ENCODE measurements at places on chromosomes 7 and 10.

DNA sequence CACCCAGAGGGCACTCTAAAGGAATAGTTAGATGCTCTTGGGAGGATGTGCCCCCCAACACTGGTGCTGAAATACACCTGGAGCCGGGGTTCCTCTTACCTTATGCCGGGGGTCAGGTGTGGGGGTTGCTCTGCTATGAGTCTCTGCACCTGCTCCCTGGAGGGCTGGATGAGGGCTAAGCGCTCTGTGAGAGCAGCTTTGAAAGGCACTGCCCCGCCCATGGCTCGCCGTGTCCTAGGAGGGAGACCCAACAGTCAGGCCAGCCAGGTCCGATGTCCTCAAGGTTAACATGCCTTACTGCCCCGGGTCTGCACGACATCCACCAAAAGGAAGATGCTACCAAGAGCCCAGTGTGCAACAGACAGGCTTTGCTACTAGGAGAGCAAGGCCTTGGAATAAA is 31.7 kb downstream of the PSPH start:
- DNase-seq, result no peak

DNA sequence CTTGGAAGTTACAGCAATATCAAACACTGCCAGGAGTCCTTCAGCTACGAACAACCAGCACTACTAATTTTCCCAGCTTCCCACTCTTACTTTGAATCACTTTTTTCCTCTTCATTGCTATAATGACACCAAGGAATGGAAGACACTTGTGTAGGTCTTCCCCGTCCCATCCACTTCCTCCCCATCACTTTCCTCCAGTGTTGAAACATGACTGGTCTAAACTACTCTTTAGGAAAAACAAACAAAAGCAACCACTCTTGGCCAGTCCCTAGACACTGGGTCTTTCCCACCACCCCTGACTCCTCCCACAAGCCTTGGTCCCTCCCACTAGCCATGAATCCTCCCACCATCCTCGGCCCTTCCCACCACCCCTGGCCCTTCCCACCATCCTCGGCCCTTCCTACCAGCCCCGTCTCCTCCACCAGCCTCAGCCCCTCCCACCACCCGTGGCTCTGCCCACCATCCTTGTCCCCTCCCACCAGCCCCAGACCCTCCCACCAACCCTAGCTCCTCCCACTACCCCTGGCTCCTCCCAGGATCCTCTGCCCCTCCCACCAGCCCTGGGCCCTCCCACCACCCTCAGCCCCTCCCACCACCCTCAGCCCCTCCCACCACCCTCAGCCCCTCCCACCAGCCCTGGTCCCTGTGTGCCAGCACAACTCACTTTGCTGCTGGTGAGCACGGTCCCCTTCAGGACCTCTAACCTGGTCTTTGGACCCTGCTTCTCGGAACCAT is 68.5 kb downstream of the CXCL12 start:
- no peak for DNase-seq

GRCh38 chr10:21929070-21929469 is 74.5 kb downstream of the DNAJC1 start:
- no peak for DNase-seq

DNA sequence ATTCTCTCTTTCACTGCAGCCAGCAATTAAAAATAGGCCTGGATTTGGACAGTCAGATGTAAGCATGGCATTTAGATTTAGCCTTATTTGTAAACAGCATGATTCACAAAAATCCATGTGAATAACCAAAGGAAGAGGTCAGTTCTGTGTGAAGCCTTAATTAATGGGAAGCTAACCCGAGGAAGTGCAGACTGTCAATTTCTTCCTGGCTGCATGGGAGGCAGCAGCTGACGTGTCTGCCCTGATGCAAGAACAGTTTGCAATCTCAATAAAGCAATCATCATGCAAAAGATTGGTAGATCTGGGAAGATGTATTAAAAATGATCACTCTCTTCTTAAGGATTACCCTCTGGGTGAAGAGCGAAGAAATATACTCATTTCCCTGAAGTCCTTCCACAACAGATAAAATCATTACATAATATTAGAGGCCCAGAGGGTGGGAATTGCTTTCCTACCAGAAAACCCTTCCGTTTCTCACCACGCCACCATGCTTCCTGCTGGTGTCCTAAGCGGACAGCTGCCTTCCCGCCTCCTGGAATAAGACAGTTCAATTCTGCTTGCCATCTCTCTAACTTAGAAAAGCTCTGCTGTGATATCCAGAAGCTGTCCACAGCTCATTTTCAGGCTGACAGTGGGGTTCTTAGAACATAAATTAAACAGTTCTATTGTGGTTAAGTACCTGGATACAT is 526.7 kb upstream of the NRP1 start:
- DNase-seq, result no peak

- no peak for DNase-seq
Observed at GRCh38 chr7:24829787-24830186, 72.5 kb upstream of the GSDME start.

GRCh38 chr10:132503581-132504421 is 33.8 kb upstream of the INPP5A start:
- DNase-seq, result no peak

DNA sequence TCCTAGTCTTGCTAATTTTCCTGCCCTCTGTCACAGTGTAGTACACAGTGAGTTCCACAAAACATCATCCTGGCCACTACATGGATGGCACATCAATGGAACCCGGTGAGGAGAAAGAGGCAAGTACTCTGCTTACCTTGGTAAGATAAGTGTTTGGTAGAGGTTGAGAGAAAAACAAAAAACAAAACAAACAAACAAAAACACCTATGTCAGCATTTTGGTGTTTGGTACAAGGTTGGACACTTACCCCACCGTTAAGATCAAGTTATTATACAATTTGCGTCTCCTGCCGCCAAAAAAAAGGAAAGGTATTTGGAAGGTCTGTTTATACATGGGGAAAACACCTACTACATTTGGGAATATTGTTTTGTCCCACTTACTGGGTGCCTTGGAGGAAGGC is 72.7 kb downstream of the ZNF248 start:
- no peak for DNase-seq

- no peak for DNase-seq
Observed at GRCh38 chr7:45126201-45126600, 14.7 kb upstream of the TBRG4 start.

DNA sequence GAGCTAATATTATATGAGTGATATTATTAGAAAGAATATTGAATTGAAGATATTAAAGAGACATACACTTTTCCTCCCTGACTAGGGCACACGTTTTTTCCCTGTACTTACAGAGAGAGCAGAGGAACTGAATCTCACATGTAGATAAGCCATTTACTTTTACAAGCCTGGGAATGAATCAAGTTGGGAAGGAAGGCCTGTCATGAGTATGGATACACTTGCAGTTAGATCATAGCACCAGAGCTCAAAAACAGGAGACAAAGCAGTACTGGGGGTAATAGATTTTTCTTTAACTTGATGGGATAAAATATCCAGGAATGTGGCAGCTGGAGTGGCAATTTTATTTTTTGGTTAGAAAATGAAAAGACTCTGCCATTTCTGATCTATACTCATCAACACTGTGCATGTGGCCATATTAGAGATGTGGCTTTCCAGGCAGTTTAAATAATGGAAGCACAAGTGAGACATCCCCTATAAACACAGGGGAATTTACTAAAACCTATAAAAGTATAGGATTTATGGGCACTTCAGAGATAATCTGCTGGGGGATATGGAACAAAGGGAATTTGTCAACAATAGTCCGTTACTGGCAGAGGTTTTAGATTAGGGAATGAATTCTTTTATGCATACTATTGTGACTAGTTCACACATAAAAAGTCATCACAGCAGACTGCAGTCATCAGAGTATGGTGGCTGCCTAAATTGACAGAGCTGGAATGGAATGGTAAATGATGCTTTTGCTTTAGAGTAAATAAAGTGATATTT is 657.7 kb upstream of the MBL2 start:
- no peak for DNase-seq

DNA sequence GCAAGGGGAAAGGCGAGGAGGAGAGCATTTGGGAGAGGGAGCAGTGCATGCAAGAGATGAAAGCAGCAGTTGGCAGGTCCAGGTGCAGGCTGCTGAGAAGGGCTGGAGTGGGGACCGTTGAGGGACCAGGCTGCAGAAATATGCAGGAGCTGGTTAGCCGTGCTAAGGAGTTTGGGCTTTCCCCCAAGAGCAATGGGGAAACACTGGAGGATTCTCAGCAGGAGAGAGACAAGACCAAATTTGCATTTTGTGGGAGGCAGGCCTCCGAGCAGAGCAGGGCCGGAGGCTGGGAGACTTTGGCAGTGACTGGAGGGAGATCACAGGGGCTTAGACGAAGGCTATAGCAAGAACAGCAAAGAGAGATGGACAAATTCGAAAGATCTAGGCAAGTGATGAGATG is 11.8 kb downstream of the BTBD16 start:
- DNase-seq, result no peak

DNA sequence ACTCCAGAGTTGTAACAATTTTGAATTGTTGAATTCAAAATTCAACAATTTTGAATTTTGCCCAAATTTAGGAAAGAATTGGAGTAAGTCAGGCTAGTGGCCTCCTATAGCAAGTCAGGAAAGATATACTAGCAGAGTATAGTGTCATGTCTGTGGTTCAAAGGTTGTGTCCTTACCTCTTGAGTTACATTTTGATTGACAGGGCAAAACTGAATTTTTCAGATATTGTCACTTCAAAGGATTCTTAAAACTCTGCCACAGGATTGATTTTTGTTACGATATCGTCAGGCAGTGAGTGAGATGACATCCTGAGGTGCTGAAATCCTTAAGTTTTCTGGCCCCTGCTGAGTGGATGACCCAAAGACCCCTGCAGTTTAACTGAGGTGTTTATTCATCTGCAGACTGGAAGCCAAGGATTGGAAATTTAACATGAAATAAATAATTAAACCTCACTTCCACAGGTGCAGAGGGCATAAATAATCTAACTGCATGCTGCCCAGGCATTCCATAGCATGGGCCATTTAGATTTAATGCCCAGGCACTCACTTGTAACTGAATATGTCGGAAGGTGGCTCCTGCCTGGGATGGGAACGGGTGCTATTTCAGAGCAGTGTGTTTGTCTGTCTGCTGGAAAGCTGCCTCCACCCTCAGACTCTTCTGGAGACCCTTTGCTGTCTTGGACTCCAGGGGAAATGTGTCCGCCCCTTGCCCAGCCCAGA is 50.8 kb downstream of the RBM20 start:
- DNase-seq, result no peak

GRCh38 chr7:5183155-5183554 is 6.9 kb upstream of the WIPI2 start:
- DNase-seq, result no peak

DNA sequence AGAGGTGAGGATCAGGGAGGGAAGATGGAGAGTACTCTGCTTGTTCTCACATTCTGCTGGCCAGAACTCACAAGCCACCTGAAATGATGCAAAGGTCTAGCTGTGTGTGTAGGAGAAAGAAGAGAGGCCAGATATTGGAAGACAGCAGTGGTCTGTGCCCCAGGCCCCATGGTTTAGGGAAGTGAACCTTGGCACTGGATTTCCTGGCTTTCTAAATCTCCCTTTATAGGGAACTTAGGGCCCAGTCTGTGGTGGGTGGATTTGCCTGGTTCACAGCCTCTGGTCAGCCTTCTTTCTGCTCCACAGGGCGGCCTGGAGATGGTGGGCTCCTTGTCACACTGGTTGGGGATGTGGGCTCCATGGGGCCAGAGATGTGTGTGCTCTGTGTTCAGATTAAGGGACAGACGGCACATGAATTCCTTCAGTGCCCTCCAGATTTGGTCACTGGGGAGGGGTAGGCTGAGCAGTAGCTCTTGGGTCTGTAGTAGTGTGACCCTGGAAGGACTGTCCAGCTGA is 9.5 kb upstream of the SH2D4B start:
- no peak for DNase-seq

- DNase-seq, result no peak
Observed at GRCh38 chr7:48781752-48782151, 142.6 kb upstream of the CDC14C start.

- DNase-seq, result no peak
Observed at GRCh38 chr10:3769556-3769955, 15.5 kb downstream of the KLF6 start.

GRCh38 chr10:740936-741431 is 51.5 kb upstream of the DIP2C start:
- no peak for DNase-seq

DNA sequence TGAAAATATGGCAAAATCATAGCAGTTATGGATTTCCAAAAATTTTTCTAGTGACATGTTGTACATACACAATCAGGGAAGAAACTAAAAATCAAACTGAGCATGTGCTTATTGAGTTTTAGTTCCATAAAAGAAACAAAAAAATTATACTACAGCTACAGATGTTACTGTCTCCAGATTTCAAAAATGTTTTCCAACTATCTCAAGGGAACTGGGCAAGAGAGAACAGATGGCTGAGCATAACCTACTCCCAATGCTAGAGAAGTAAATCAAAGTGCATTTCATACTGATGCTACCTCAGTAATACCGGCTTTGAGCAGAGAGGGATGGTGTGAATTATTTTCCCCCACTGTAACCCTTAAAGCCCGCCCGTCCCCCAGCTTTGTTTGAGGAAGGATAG is 40.7 kb upstream of the KMT2C start:
- DNase-seq, result no peak

GRCh38 chr10:72356115-72356514 is 1.4 kb upstream of the DNAJB12 start:
- DNase-seq, result no peak

- no peak for DNase-seq
Observed at GRCh38 chr10:78756604-78757343, 312.0 kb upstream of the ZMIZ1 start.

DNA sequence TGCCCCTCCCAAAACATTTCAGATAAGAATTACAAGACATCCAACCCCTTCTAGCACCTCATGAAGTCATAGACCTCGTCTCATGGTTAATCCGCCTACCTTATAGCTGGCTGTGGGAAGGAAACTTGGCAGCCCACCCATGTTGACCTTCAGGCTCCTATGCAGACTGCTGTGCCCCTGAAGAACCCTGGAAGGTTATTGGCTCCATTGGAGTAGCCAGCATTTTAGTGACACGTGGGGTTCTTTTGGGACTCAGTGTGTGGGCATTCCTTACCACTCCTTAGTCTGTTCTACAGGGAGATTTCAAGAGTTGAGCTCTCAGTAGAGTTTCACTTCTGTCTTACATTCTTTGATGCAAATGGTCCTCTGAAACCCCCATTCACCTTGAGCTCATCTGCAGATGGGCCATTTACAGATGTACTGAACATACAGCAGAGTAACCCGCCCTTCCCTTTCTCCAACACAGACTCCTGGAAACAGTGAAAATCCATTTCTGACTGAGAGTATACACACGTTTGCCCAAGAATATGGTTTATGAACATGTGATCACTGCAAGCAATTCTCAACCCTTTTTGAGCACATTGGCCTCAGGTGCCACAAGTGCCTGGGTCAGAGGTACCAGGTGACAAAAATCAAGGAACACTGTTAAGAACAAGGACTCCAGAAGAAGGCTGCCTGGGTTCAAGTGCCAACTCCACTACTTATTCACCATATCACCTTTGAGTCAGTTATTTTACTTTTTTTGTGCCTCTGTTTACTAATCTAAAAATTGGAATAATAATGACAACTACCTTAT is 54.0 kb upstream of the HECW1 start:
- DNase-seq, result no peak

- DNase-seq, result no peak
Observed at GRCh38 chr7:51255536-51256208, 60.9 kb downstream of the COBL start.
